ENCODE measurements at places on chromosomes 4 and X.

GRCh38 chr4:114807357-114807756 is 208.8 kb downstream of the UGT8 start:
- no peak for DNase-seq

- no peak for DNase-seq
Observed at GRCh38 chr4:7734651-7735260, 204.9 kb downstream of the AFAP1 start.

DNA sequence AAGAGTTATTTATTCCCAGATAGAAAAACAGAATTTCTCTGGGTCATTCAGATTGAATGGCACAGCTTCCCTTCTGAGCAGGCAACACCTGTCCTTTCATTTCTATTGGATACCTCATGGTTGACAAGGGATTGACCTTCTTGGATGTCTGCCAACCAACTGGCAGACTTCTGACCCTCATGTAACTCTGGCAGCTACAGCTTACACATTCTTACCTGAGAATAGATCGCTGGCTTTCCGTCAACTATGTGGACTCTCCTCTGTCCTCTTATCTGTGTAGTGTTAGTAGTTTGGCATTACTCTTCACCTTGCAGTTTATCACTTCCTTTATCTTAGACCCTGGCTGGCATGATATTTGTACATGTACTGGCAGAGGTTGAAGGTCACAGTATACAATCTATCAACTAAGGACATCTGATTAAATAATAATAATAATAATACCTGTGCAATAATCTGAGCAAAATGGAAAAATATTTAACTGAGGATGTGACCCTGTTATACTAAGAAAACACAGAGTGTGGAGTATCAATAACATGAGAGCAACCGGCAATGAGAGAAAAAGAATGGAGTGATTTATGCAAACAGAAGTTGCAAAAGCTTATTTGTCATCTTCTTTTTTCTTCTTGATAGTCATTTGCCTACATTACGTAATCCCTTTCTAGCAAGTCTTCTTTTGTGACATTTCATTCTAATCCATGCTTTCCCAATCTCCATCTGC is 1118.2 kb downstream of the ARAP2 start:
- no peak for DNase-seq

DNA sequence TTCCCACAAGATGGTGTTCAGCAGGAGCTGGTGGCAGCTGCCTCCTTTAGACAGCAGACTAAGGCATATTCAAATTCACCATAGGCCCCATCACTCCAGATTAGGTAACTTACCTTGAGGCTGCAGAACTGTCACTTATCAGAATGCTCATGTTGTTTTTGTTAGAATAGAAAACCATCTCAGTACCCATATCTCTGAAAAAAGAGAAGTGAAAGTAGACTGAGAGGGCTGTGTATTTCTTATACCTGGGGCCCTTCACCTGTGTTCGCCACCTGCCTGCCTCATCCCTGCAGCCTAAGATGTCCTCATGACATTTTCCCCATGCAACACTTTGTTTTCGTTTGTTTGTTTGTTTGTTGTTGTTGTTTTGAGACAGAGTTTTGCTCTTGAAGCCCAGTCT is 32.9 kb upstream of the SPRY1 start:
- no peak for DNase-seq

DNA sequence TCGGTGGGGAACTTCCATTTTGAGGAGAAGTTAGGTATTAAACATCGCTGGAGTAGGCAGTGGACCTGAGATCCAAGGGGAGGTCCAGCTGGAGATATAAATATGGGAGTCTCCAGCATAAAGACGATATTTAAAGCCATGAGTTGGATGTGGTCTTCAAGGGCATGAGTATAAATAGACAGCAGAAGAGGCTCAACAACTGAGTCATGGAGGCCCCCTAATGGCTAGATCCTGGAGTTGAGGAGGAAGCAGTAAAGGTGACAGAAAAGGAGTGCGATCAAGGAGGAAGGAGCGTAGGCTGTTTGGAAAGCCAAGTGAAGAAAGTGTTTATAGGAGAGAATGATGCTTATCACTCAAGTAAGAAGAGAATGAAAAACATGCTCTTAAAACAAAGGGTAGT is 18.1 kb upstream of the APBB2 start:
- DNase-seq: no peak

- no peak for DNase-seq
Observed at GRCh38 chr4:5424211-5424610, 284.1 kb downstream of the EVC2 start.

- no peak for DNase-seq
Observed at GRCh38 chr4:152166567-152166966, 369.3 kb downstream of the FBXW7 start.

DNA sequence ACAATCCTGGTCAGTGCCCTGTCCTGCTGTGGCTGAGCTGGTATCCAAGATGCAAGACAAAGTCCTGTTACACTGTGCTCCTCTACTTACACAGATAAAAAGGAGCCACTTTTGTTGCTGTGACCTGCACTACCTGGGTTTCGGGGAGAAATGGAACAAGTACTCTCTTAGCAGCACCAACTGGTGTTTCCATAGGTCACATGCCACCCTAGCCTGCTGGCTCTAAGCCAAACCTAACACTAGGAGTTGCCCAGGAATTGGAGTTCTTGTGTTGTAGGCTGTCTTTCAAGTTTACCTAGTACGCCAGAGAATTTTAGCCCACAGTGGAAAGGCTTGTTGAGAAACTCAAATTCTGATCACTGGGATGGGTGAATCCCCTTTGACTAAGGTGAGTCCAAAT is 727.4 kb downstream of the FAM133A start:
- DNase-seq: peak; percentile 0

DNA sequence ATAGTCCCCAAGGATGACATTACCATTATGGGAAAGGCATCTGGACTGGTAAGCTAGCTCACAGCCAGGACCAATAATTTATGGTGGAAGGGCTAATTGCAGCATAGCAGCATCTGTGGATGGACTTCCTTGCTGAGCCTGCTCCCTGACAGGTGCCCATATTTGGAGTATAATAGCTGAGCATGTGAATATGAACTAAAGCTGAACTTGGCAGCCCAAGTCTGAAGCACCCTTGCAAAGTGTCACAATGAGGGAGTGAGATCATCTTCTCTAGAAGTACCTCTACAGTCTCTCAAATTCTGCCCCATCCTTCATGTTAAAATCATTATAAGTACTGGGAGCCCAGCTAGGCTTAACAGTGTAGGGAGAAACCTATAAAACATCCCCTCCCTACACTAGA is 128.2 kb upstream of the INPP4B start:
- DNase-seq: no peak

DNA sequence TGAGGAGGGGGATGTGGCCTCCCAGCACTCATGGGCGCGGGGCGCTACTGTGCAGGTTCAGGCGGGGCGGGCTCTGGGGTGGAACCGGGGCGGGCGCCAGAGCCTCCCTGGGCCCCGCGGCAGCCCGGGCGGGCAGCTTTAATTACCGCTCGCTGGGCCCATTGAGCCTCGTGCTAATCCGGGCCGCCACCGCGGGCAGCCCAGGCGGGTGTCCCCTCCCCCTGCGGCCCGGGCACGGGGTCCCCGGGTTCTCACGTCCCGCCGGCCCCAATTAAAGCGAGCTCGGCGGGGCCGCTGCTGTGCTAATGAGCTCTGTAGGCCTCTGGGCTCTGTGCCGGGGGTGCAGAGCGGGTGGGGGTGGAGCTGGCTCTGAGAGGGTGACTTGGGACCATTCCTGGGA is 22.8 kb upstream of the FGFR3 start:
- no peak for DNase-seq

GRCh38 chrX:72330131-72330530 is 24.4 kb upstream of the CITED1 start:
- no peak for DNase-seq

GRCh38 chrX:39605183-39605582 is 492.6 kb downstream of the BCOR start:
- DNase-seq: no peak

DNA sequence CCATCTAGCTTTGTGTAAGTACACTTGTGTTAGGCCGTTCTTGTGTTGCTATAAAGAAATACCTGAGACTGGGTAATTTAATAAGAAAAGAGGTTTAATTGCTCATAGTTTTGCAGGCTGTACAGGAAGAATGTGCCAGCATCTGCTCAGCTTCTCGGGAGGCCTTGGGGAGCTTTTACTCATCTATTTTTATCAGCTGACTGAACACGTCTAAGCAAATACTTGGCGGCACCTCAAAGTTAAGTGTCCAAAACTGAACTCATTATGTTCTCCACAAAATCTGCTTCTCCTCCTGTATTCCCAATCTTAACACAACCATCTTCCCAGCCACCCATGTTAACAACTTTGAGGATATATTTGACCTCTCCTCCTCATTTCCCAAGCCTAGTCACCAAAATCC is 42.4 kb upstream of the GATB start:
- no peak for DNase-seq

GRCh38 chr4:153955327-153955726 is 166.4 kb upstream of the SFRP2 start:
- no peak for DNase-seq

GRCh38 chrX:147912093-147912801 is 528 bp downstream of the FMR1 start:
- peak; percentile 45 for DNase-seq

DNA sequence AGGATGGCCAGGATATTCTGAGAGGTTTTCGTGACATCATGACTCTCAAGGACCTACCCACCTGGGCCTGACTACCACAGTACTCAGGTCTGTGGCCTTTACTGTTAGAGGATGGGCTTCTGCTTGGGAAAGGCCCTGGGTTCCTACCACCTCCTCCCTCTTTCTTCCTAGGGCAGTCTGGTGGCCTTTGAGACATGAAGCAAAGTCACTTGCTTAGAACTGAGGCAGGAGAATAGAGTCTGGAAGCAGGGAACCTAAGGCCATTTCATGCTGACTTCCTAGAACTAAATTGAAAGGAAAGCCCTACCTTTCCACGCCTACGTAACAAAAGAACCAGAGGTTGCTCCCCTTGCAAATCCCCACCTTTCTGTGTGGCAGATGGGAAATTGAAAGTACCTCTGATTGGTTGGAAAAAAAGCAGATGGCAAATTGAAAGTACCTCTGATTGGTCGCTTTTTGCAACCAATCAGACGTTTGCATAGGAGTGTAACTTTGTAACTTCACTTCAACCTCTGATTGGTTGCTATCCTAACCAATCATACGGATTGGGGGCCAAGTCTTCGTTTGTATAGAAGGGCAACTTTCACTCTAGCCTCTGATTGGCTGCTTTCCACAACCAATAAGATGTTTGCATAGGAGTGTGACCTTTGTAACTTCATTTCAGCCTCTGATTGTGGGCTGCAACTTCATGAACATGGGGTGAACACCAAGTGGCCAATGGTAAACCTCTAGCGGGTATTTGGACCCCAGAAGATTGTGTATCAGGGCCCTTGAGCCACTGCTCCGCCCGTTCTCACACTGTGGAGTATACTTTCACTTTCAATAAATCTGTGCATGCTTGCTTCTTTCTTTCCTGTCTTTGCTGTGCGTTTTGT is 9.9 kb upstream of the AKAP14 start:
- peak; percentile 88 for DNase-seq

GRCh38 chr4:102344954-102345794 is at the start of gene SLC39A8:
Gene SLC39A8, minus strand, starts transcription at chr4:102345482. Its CDS starts 820 bp downstream, at chr4:102344662.
- DNase-seq: peak; percentile 91

GRCh38 chrX:134244043-134244442 is 7.1 kb downstream of the CCDC160 start:
- no peak for DNase-seq

DNA sequence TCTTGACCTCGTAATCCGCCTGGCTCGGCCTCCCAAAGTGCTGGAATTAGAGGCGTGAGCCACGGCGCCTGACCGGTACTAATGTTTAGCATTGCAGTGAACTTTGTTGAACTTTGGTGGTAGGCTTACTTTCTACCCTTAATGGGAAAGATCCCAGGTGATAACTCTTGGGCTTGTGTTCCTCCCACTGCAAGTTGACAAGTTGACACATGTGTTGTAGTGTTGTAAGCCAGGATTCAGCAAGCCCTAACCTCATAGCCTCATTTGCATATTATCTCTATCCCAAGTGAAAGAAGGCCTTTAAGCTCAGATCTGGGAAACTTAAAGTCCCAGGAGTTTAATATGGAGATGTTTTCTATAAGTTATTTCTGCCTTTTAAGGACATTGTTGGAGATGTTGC is 80.0 kb upstream of the CLCN4 start:
- DNase-seq: no peak

DNA sequence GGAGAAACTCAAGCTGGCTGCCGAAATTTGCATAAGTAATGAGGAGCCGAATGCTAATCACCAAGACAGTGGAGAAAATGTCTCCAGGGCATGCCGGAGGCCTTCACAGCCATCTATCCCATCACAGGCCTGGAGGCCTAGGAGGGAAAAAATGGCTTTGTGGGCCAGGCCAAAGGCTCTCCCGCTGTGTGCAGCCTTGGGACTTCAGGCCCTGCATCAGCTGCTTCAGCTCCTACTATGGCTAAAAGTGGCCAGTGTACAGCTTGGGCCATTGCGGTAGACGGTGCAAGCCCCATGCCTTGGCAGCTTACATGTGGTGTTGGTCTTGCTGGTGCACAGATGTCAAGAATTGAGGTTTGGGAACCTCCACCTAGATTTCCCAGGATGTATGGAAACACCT is 162.6 kb upstream of the FAM47A start:
- DNase-seq: no peak

GRCh38 chr4:53917729-53918128 is 146.7 kb downstream of the CHIC2 start:
- DNase-seq: no peak

DNA sequence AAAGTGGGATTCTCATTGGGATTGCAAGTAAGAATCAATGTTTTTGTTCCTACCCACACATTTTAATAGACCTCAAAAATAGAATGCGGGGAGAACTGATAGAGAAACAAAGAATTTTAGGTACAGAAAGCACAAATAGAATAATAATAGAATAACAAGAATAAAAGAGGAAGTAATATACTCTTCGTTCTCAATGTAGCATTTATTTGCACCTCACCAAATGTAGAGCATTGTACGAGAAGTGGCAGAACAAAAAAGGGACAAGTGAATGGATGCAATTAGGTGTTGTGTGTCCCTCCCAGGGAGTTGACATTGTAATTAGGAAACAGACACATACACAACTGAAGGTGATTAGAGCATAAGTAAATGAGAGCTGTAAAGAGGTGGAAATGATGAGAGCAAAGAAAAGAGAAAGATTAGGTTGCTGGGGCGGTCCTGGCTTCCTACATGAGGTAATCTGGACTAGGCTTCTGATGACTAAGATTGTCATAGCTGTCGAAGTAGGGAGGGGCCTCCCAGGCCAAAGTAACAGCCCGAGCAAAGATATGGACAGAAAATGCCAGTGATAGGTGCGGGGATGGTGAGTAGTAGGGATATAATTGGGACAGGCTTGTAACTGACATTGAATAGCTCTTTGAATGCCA is 10.4 kb downstream of the RAB9A start:
- no peak for DNase-seq

DNA sequence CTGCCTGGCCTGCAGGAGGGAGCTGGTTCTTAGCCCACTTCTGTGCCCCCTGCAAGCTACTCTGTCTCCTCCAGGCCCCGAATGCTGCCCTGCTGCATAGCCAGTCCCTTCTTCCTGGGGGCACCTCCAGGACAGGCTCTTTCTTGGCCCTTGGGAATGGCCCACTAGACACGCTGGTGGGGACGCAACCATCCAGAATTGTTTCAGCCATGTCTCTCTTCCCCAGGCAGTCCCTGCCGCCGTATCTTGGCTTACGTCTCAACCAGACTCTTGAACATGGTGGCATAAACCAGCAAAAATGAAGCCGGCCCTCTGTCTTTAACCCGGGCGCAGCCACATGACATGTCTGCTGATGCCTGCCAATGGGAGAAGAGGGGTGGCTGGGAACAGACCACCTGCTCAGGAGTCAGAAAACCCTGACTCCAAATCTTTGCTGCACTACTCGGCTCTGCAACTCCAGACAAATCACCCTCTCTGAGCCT is 9.0 kb downstream of the LRPAP1 start:
- DNase-seq: no peak
